ENCODE measurements at places on chromosomes 5 and 9.

DNA sequence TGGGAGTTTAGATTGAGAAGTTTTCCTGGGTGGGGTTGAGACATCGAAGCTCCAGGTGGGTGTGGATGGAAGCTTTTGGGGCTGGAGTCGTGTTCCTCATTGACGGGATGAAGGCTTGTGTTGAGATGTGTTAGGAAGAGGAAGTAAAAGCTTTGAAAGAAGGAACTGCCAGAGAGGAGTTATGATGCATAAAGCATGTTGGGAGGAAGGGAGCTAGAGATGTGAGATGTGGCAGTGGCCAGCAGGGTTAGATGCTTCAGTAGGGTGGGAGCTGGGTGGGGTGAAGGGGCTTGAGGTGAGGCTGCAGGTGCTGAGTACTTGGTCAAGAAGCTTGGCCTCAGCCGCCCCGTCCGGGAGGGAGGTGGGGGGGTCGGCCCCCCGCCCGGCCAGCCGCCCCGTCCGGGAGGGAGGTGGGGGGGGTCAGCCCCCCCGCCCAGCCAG, 56.7 kb downstream of the HSPA4 start:
- H3K27me3 ChIP-seq, result no peaks in the 10 kb centered on the region
- peaks cover 21% of the 10 kb centered on the region for H3K36me3 ChIP-seq
- no peak overlapping the region for H3K27ac ChIP-seq
- H3K4me1 ChIP-seq, result peaks cover 8% of the 10 kb centered on the region
- H3K4me3 ChIP-seq, result no peak overlapping the region
- no peak for DNase-seq

- DNase-seq, result no peak
- no peaks in the 10 kb centered on the region for H3K4me1 ChIP-seq
- H3K36me3 ChIP-seq, result no peaks in the 10 kb centered on the region
- no peak overlapping the region for H3K4me3 ChIP-seq
- H3K27me3 ChIP-seq, result no peaks in the 10 kb centered on the region
- no peak overlapping the region for H3K27ac ChIP-seq
Measured at GRCh38 chr5:169343766-169344165, 42.8 kb upstream of the SLIT3 start.

- H3K36me3 ChIP-seq, result no peaks in the 10 kb centered on the region
- DNase-seq, result no peak
- H3K27me3 ChIP-seq, result no peaks in the 10 kb centered on the region
- no peak overlapping the region for H3K4me3 ChIP-seq
Measured at GRCh38 chr5:157890836-157891597, 32.1 kb upstream of the CLINT1 start.

- peaks cover 6% of the 10 kb centered on the region for H3K4me1 ChIP-seq
- DNase-seq, result no peak
- no peaks in the 10 kb centered on the region for H3K27me3 ChIP-seq
- H3K4me3 ChIP-seq, result no peak overlapping the region
- H3K27ac ChIP-seq, result no peak overlapping the region
- H3K36me3 ChIP-seq, result no peaks in the 10 kb centered on the region
Measured at GRCh38 chr9:20512106-20512505, 110.2 kb downstream of the MLLT3 start.

DNA sequence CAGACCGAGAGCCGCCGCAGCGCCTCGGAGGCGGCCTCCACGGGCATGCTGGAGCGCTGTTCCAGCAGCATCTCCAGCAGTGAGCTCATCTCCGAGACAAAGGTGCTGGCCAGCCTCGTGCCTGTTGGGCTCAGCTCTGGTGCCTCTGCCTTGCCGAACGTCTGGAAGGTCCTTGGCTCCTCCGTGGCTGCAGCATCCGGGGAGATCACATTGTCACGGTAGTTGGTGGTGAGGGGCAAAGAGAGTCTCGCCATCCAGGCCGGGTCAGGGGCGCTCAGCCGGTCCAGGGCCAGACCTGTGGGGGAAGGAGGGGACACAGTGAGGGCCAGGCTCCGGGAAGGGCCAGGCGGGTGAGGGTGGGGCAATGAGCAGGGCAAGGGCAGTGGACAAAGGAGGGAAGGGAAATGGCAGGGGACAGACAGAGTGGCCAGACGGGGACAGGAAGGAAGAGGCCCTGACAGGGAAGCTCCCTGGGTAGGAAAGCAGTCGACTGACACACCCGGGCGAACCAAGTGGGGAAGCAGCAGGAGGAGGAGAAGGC, 12.4 kb downstream of the PCDH12 start:
- H3K27me3 ChIP-seq, result no peaks in the 10 kb centered on the region
- H3K4me3 ChIP-seq, result no peak overlapping the region
- peak overlapping the region; percentile 58 for H3K27ac ChIP-seq
- no peak for DNase-seq
- H3K4me1 ChIP-seq, result peaks cover 52% of the 10 kb centered on the region

DNA sequence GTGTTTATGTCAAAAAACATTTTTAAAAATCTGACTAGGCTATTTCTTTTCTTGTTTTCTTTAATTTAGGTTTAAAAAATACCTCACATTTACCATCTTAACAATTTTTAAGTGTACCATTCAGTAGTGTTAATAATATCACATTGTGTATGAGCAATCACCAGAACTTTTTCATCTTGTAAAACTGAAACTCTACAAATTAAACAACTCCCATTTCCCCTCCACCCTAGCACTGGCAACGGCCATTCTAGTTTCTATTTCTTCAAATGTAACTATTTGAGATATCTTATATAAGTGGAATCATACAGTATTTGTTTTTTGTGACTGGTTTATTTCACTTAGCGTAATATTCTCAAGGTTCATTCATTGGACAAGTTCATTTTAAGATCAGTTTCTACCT, 27.7 kb downstream of the PLCXD3 start:
- no peak overlapping the region for H3K4me3 ChIP-seq
- no peaks in the 10 kb centered on the region for H3K4me1 ChIP-seq
- H3K27ac ChIP-seq, result no peak overlapping the region
- DNase-seq, result no peak
- H3K36me3 ChIP-seq, result no peaks in the 10 kb centered on the region

DNA sequence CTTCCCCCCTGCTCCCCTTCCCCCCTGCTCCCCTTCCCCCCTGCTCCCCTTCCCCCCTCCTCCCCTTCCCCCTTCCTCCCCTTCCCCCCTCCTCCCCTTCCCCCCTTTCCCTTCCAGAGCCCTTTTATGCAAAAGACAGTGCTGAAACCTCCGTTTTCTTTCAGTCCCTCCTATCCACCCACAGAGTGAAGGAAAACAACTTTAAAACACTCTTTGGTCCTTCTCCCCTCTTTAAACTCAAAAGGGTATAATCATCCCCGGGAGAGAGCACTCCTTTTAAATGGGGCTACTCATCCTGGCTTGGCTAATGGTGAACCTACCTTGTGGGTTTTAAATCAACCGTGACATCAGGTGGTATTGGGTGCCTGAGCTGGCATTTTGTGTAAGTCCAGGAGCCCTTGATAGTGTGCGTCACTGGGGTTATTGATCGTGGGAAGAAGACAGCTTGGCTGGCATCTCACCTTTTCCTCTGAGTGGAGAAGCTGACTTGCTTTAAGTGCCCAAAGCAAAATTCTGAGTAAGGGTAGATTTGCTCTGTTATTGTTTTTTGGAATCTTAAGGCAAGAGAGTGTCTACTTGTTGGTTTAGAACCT, 2.7 kb downstream of the LARP1 start:
- no peak overlapping the region for H3K27ac ChIP-seq
- peak overlapping the region; percentile 39 for H3K4me3 ChIP-seq
- no peaks in the 10 kb centered on the region for H3K27me3 ChIP-seq
- no peaks in the 10 kb centered on the region for H3K36me3 ChIP-seq
- H3K4me1 ChIP-seq, result peaks cover 70% of the 10 kb centered on the region

DNA sequence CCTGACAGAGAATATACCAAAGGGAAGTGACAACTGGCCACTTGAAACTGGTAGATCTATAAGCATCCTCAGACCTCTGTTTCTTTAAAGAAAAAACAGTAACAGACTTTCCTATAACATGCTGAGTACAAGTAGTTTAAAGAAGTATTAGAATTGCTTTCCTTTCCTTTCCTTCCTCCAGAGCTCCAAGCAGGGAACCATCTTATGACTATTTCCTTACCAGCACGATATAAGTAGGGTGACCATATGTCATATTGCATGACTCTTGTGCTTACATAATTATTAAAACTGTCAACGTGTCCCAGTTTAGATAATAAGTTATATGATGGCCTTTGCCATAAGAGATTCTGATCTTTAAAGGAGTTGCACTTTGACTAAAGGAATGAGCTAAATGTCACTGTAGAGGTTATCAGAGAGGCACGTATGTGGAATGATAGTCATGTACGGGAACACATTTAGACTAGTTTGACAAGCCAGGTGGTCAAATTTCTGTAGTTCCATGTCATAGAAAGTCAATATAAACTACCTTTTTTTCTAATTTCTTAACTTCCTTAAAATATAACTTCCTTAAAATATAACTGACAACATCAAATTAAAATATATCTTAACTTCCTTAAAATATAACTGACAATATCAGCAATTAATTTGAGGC, 212.7 kb upstream of the CD180 start:
- no peaks in the 10 kb centered on the region for H3K4me1 ChIP-seq
- H3K27ac ChIP-seq, result no peak overlapping the region
- H3K4me3 ChIP-seq, result no peak overlapping the region
- no peak for DNase-seq
- H3K27me3 ChIP-seq, result no peaks in the 10 kb centered on the region
- H3K36me3 ChIP-seq, result no peaks in the 10 kb centered on the region

DNA sequence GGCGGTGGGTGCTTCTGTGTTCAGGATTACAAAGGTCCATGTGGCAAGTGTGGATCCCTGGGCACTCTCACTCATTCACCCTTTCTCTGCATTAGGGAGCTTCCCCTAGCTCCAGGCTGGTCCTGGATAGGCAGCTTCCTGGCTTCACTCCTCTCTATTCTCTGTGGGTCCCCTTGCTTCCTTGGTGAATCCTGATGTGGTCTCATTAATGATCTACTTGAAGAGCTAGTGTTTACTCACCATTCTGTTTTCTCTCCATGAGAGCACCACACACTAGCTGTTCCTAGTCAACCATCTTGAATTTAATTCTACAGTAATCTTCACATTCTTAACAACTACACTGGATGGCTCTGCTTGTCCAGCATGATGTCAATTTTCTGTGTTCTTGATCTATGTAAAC, 90.0 kb upstream of the PLPPR1 start:
- no peak overlapping the region for H3K27ac ChIP-seq
- no peaks in the 10 kb centered on the region for H3K36me3 ChIP-seq
- DNase-seq, result no peak
- H3K4me1 ChIP-seq, result no peaks in the 10 kb centered on the region
- no peaks in the 10 kb centered on the region for H3K27me3 ChIP-seq
- no peak overlapping the region for H3K4me3 ChIP-seq

GRCh38 chr5:29131285-29131684, 2062.2 kb upstream of the CDH6 start:
- no peak overlapping the region for H3K27ac ChIP-seq
- H3K36me3 ChIP-seq, result no peaks in the 10 kb centered on the region
- DNase-seq, result no peak
- no peaks in the 10 kb centered on the region for H3K27me3 ChIP-seq
- H3K4me1 ChIP-seq, result no peaks in the 10 kb centered on the region

- H3K27me3 ChIP-seq, result no peaks in the 10 kb centered on the region
- no peak for DNase-seq
- H3K4me3 ChIP-seq, result no peak overlapping the region
- peaks cover 18% of the 10 kb centered on the region for H3K4me1 ChIP-seq
Measured at GRCh38 chr9:109250311-109250741, 70.5 kb downstream of the EPB41L4B start.

DNA sequence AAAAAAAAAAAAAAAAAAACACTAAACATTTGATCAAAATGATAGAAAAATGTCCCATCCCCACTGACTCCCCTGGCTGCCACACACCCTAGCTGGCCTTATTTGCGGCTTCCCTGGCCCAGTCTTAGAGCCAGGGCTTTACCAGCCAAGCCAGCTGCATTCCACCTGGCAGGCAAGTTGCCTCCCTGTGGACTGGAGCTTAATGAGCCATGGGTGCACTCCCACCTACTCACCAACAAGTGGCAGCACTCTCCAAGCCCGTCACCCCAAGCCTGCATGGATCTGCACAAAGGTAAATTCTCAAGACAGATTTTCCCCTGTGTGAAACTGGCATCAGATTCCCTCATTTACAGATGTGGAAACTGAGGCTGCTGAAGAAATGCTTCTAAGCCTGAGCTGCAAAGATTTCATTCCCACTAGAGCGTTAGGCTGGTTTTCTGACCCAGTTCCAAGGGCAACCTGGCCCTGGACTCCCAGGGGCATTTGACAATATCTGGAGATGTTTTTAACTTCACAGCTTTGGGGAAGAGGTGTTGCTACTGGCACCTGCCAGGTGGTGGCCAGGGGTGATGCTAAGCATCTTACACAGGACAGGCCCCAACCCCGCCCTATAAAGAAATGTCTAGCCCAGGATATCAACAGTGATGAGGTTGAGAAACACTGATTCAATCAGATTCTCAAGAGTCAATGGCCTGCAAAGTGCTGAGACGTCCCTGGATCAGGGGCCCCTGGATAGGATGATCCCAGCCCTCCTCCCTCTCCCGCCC, 21.9 kb upstream of the VDAC1 start:
- H3K27me3 ChIP-seq, result peaks cover 3% of the 10 kb centered on the region
- no peaks in the 10 kb centered on the region for H3K36me3 ChIP-seq
- no peak for DNase-seq
- H3K27ac ChIP-seq, result no peak overlapping the region
- no peak overlapping the region for H3K4me3 ChIP-seq

DNA sequence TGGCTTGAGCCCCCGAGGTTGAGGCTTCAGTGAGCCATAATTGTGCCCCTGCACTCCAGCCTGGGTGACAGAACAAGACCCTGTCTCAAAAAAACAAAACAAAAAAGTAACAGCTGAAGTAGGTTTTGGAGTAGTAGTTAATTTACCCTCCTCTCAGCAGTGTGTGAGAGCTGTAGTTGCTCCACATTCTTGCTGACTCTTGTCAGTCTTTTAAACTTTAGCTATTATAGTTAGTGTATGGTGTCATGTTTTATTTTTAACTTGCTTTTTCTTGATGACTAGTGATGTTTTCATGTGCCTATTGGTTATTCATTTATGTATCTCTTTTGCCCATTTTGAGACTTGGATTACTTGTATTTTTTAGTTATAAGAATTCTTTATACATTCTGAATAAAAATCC, 52.9 kb upstream of the DHFR start:
- no peak overlapping the region for H3K27ac ChIP-seq
- H3K36me3 ChIP-seq, result peaks cover 40% of the 10 kb centered on the region
- H3K4me1 ChIP-seq, result no peaks in the 10 kb centered on the region
- H3K27me3 ChIP-seq, result no peaks in the 10 kb centered on the region
- H3K4me3 ChIP-seq, result no peak overlapping the region

GRCh38 chr5:56917534-56917933, 8.1 kb downstream of the SETD9 start:
- H3K4me1 ChIP-seq, result no peaks in the 10 kb centered on the region
- DNase-seq, result no peak
- H3K4me3 ChIP-seq, result no peak overlapping the region
- no peak overlapping the region for H3K27ac ChIP-seq
- H3K36me3 ChIP-seq, result peaks cover 22% of the 10 kb centered on the region

DNA sequence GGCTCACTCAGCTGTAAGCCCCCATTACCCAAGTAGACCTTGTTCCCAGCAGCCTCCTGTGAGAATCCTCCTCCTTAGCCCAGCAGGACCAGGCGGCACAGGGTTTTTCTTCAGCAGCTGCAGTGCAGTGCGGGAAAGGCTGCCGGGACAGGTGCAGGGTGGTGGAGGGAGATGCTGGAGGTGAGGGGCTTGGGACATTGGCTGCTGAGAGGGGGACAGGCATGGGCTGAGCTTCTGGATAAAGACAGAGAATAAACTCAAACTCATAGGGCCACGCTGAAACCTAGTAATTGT, 174.7 kb downstream of the CACNA1B start:
- no peak for DNase-seq
- no peaks in the 10 kb centered on the region for H3K4me1 ChIP-seq
- H3K27ac ChIP-seq, result no peak overlapping the region
- H3K27me3 ChIP-seq, result peaks cover 24% of the 10 kb centered on the region

Data from lower lobe of right lung (tissue), 2 donors.